Breast epithelium (tissue), 4 donors: ENCODE measurements at places on chromosomes 6 and 20. TPM values are rescaled to one million over a fixed set of nuclear protein-coding genes. Genes with fewer than 3 reads are reported as not detected.

The PTK6 gene
- 2.3 TPM for total RNA-seq

The ZBTB46 gene
- total RNA-seq, result 8.2 TPM

DNA sequence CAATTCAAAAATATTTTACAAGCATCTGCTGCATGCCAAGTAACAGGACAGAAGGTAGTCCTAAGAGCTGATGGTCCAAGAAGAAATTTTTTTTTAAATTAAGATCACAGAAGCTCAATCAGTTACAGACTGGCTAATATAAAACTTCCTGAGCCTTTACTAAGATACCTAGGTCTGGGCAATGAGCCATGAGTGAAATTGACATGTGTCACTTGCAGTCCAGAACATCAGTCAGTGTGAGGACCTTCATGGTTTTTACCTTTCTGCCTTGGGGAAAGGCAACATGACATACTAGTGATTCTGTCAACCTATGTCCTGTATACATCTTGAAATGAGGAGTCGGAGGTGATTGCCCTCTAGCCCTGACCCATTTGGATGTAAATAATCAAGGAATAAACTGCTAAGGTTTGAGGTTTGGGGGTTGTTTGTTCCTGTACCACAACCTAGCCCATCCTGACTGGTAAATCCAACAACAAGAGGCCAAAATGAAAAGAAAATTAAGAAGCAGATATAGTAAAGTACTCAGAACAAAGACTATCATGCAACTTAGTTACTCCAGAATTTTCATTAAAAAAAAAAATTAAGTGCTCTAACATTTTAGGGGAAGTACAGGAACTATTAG lies 70.0 kb downstream of the CNKSR3 start:
- H3K4me1 ChIP-seq, result no peaks in the 10 kb centered on the region
- DNase-seq, result no peak
- no peak overlapping the region for H3K27ac ChIP-seq
- no peak overlapping the region for H3K4me3 ChIP-seq
- no peaks in the 10 kb centered on the region for H3K27me3 ChIP-seq
- no peaks in the 10 kb centered on the region for H3K36me3 ChIP-seq

DNA sequence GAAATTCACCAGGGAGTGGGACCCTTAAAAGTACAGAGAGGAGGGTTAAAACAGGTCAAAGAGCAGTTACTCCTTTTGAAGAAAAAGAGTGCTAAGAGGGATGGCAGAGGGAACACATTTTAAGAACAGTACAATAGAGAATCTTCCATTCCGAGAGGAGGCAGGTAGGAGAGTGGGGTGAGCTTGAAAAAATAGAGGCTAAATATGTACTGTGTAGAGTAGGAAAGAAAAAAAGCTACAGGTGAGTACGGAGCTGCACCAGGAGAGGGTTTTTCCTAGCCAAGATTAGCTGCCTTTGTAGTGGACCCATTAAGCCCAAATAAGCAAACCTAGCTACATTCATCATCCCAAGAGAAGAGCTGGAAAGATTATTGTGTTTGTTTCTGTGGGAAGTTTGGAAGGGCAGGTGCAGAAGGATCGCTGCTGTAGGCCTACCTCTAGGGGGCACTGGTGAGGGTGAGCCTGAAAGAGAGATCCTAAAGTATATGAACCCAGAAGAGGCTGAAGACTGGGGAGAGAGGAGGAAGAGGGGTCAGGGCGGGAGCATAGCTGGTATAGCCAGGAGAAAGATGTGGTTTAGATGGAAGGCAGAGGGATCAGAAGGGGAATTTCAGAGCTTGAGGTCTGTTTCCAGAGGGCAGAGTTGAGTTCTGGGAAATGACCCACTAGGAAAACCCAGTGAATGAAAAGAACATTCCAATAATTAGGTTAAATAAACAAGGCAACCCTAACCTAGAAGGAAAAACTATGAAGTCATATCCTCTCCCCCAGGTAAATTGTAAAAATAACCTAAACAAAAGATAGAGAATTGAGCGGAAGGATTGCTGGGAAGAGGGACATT lies 50.2 kb upstream of the HINT3 start:
- no peak overlapping the region for H3K4me3 ChIP-seq
- H3K4me1 ChIP-seq, result no peaks in the 10 kb centered on the region
- no peak for DNase-seq
- no peak overlapping the region for H3K27ac ChIP-seq

GRCh38 chr6:149988550-149989346 lies 25.0 kb downstream of the ULBP1 start:
- H3K36me3 ChIP-seq, result no peaks in the 10 kb centered on the region
- peaks cover 89% of the 10 kb centered on the region for H3K27me3 ChIP-seq
- no peak overlapping the region for H3K4me3 ChIP-seq
- DNase-seq, result no peak

GRCh38 chr6:36827261-36828079 lies 11.8 kb downstream of the CPNE5 start:
- no peaks in the 10 kb centered on the region for H3K4me1 ChIP-seq
- no peaks in the 10 kb centered on the region for H3K27me3 ChIP-seq
- H3K27ac ChIP-seq, result peak overlapping the region; percentile 74
- DNase-seq, result no peak
